ENCODE measurements at places on chromosomes 5 and 9.

DNA sequence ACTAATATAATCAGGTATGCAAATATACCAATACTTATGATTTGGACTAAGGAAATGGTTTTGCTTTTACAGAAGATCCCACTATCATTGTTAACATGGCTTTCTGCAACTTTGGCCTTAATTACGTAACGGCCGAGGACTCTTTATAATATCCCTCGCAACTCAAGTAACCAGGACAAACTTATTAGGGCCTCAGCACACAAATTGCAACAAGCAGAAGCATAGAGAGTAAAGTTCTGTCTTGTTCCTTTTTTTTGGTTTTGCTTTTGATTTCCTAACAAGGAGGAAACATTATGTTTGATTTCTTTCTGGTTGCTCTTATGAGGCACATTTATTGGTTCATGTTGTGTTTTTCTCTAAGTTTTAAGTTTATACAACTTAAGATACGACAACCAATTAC is 60.4 kb downstream of the RORB start:
- DNase-seq = no peak

GRCh38 chr5:121138952-121139351 is 674.9 kb downstream of the PRR16 start:
- DNase-seq = no peak

GRCh38 chr9:134204041-134204440 is 39.7 kb upstream of the RNU6ATAC start:
- no peak for DNase-seq

- DNase-seq = no peak
Measured at GRCh38 chr5:147396070-147396823, 113.6 kb downstream of the DPYSL3 start.

DNA sequence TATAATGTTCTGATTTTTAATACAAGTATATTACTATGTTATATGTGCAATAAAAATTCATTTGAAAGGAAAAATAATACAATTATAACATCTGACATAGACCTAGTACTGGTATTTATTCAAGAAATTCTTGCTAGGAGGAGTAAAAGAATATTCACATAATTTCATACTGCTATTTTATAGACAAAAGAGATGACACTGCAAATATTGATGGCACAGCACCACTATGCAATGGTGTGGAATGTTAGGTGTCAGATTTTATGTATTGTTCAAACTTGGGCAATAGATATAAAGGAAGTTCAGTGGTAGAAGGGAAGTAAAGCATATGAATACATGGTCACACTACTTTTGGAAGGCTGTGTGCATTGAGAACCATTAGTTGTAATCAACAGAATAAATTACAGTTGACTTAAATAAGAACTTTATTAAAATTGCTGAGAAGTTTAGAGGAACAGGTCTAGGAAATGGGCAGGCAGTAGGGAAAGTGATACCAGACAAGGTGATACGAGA is 143.9 kb downstream of the OR2K2 start:
- DNase-seq = no peak

- no peak for DNase-seq
Measured at GRCh38 chr5:153562189-153562588, 71.7 kb downstream of the GRIA1 start.

Measured in activated effector memory CD4-positive, alpha-beta T cell treated with anti-CD3 and anti-CD28 coated beads, Interleukin-2, amount 50 U/mL, for 16 hours (primary cell).